Stimulated activated CD4-positive, alpha-beta T cell treated with anti-CD3 and anti-CD28 coated beads, TNF-alpha, amount 100 ng/mL, for 1 hour (primary cell): ENCODE measurements at places on chromosomes 5 and 9.

- DNase-seq, result no peak
Measured at GRCh38 chr5:145483212-145483611, 351.9 kb downstream of the PRELID2 start.

GRCh38 chr9:84990850-84991513 is 321.5 kb downstream of the NTRK2 start:
- DNase-seq, result no peak

DNA sequence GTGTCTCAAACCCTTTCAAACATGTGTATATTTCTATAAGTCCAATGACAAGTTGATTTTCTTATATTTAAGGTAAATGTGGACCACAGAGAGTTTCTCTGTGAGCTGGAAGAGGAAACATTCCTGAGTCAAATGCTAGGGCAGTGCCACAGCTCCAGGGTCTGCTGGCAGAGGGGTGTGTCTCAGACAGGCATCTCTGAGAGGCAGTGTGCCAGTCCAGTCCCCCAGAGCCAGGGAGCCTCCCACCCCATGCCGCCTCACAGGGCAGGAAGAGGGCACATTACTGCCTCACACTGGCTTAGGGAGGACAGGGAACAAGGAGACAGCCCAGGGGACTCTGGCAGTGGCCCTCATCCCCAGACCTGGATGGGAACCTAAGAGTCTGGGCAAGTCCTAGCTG is 120.2 kb downstream of the TENT4A start:
- no peak for DNase-seq

GRCh38 chr5:76114179-76114851 is 31.1 kb downstream of the SV2C start:
- no peak for DNase-seq

DNA sequence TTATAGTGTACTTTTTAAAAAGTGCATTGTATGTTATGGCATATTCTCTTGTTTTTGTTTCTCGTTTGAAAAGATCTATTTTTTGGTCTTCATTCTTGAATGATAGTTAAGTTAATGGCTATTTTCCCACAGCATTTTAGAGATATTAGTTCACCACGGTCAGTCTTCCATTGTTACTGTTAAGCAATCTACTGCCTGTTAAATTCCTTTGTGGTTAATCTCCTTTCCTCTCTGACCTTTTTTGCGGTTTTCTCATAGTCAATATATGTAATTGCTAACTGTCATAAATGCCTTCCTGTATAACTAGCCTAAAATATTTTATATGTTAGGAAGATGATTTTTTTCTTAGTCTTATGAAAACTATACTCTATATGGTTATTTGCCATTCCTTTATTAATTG is 250.8 kb upstream of the FBXL7 start:
- no peak for DNase-seq

GRCh38 chr5:3380689-3381088 is 214.9 kb upstream of the IRX1 start:
- DNase-seq, result no peak

- no peak for DNase-seq
Measured at GRCh38 chr5:84437673-84438315, 53.1 kb upstream of the EDIL3 start.

DNA sequence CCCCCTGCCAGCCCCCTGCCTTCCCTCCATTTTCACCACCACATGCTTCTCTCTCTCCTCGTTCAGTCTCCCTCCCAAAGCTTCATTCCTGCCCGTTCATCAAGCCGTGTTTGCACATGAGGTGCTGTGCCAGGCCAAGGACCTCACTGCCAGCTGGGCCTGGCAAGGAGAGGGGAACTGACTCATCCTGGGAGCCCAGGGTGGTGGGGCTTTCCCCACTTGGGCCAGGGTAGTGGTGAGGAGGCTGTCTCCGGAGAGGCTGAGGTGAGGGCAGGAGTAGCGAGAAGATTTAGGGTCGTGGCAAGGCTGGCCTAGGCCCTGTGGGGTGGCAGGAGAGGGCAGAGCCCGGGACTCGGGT is 30.4 kb upstream of the NOTCH1 start:
- DNase-seq, result no peak

- DNase-seq, result no peak
Measured at GRCh38 chr5:137954131-137954879, 65.0 kb downstream of the PKD2L2 start.

- DNase-seq, result no peak
Measured at GRCh38 chr5:38607396-38607795, 51.0 kb upstream of the LIFR start.

- DNase-seq, result no peak
Measured at GRCh38 chr5:128228008-128228407, 144.4 kb downstream of the SLC12A2 start.

DNA sequence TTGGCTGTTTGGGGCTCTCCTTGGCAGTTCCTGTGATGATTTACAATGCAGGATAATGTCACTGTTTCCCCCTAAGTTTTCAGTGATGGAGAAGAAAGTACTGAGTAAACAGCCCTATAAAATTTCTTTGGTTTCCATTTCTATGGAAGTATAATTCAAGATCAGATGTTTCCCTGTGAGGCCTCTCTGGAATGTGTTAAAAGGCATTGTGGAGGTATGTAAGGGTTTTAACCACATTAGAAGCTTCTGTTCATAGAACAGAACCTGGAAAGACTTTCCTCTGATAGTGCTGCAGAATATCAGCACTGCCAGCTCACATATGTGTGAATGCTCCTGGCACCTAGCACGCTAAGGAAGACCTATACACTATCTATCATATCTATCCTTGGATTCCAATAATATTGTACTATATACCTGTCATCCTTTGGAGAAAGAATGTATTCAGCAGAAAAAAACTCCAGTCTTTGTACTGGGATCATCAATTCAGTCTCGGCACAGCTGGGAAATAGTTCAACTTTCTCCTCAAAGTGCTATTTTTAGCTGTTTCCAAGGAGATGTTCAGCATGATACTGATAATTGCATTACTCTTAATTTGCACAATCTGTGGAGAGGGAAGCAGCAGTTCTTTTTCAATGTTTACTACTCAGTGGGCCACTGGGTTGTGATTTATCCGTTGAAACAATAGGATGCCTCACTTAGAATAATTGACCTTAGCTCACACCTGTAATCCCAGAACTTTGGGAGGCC is 21.9 kb downstream of the TTC1 start:
- DNase-seq, result no peak

DNA sequence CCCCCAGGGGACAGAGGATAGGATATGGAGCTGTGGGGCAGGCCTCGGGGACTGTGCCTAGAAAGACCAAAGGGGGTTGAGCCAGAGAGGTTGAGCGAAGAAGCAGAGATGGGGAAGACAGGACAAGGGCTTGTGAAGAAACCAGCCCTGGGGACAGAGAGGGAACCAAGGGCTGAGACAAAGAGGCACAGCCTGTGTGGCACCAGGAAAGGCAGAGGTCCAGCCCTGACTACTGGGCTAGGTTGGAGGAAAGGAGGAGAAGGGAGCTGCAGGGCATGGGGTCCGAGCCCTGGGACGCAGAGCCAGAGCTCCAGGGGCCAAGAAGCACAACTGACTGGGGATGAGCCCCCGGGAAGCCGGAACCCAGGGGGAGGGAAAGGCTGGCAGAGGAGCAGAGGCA is 9.2 kb downstream of the REEP2 start:
- DNase-seq, result no peak

GRCh38 chr5:170484847-170485615 is 18.8 kb upstream of the KCNIP1 start:
- DNase-seq, result no peak

DNA sequence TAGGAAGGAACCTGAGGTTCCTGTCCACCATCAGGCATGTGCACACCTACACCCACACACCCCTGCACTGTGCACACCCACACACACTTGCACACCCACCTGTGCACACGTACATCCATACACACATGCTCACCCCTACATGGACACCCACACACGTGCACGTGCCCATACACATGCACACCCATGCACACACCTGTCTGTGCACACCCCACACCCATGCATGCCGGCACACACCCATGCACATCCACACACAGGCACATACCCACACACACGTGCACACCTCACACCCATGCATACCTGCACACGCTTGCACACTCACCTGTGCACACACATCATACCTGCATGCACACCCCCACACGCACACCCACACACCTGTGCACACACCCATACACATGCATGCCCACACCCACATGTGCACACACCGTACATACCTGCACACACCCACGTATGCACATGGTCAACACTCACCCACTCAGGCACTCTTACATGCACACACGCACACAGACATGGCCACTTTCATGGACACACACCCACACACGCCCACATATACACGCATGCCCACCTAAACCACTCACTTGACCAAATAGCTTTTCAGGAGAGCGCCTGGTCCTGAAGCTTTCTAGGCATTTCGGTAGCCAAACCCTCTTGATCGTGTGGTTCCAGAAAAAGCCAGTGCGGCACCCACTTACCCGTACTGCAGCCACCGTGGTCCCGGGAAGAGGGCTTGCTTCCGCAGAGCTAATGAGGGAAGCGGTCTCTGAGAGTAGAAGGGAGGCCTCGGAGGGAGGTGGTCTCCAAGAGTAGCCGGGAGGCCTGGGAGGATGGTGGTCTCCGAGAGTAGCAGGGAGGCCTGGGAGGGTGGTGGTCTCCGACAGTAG is 36.7 kb upstream of the CLPTM1L start:
- DNase-seq, result no peak

GRCh38 chr9:114906922-114907571 is 23.3 kb downstream of the TNFSF8 start:
- DNase-seq, result no peak

- DNase-seq, result no peak
Measured at GRCh38 chr5:79820648-79821047, 131.0 kb downstream of the CMYA5 start.

DNA sequence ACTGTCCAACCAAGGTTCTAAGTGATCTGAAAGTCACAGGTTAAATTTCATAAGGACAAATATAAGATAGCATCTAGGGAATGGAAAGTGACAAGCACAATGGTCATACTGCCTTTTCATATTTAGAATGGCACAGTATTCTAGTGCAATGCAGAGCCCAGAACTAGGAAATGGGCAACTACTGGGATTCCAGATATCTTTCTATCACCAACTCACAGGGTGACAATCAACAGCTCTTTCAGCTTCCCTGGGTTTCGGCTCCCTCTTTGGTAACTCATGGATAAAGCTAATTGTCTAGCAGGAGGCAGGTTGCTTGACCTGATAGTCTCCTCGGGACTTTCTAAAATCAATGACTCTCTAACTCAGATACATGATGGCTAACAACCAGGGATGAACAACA is 60.4 kb downstream of the NR3C1 start:
- no peak for DNase-seq

- no peak for DNase-seq
Measured at GRCh38 chr5:27906931-27907601, 868.7 kb upstream of the CDH9 start.

GRCh38 chr9:79301551-79302391 is 270.0 kb upstream of the TLE4 start:
- DNase-seq, result no peak

- DNase-seq, result no peak
Measured at GRCh38 chr5:163005949-163006348, 431.4 kb upstream of the CCNG1 start.

- no peak for DNase-seq
Measured at GRCh38 chr5:150734579-150735384, 24.0 kb downstream of the DCTN4 start.

DNA sequence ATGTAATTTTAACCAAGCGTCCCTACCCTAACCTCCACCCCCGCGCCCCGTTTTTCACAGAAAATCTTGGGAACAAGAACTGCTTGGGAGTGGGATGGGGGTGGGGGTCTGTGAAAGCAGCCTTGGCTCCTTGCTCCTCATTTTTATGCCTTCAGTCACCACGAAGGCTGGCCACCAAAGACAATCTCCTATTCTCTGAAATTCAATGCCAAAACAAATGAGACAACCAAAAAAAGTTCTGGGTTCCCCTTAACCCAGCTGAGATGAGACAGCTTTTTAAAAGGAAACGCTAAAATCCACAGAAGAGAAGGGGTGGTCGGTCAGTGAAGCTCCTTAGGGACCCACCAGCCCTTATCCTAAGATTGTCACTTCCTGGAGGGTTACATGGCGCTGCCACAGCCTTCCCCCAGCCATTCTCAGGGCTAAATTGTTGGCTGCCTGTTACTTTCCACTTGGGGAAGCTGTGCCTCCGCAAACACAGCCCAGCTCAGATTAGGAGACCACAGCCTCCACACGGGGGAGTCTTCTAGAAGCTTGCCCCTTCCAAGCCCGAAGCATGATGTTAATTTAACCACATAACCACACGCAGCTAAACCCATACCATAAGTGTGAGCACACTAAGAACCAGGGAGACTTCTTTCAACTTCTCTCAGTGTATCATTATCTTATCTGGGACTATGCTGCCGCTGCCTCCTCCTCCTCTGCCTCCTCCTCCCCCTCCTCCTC is 136.3 kb downstream of the FOXD1 start:
- DNase-seq, result no peak

- no peak for DNase-seq
Measured at GRCh38 chr9:134895097-134895496, 14.5 kb downstream of the FCN2 start.

DNA sequence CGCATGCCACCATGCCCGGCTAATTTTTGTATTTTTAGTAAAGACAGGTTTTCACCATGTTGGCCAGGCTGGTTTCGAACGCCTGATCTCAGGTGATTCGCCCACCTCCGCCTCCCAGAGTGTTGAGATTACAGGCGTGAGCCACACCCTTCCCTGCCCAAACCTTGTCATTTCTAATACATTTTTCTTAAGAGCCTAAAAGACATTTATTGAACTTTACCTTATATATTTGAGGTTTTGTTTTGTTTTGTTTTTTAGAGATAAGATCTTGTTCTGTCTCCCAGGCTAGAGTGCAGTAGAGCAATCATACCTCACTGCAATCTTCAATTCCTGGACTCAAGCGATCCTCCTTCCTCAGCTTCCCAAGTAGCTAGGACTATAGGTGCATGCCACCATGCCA is 39.8 kb upstream of the FANCC start:
- DNase-seq, result no peak

- DNase-seq, result no peak
Measured at GRCh38 chr5:34620185-34620584, 35.9 kb upstream of the RAI14 start.

GRCh38 chr5:31362931-31363568 is 168.8 kb downstream of the DROSHA start:
- no peak for DNase-seq

DNA sequence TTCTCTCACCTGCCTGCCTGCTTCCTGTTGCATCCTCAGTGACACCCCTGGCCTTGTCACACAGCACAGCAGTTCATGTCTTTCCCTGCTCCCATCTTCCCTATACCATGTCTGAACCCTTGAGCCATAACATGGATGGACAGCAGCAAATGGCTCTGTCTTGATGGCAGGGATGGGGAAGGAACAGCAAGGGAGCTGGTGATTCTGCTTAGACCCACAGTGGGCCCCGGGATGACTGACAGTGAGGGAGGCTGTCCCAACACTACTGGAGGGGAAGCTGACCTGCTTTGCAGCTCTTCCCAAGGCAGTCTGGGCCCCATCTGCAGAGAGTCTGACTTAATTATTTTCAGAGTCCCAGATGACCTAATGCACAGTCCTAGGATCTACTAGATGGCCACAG is 48.2 kb downstream of the MARCHF3 start:
- no peak for DNase-seq

- DNase-seq, result no peak
Measured at GRCh38 chr9:69076550-69076949, 41.0 kb downstream of the FXN start.
